Tongue (tissue), 3 donors: ENCODE measurements at places on chromosomes 16 and 17. TPM values are rescaled to one million over a fixed set of nuclear protein-coding genes. Genes with fewer than 3 reads are reported as not detected.

- DNase-seq, result no peak
Measured at GRCh38 chr17:62949036-62949435, 17.0 kb upstream of the TANC2 start.

- no peak for DNase-seq
Measured at GRCh38 chr17:59327121-59327980, 4.1 kb upstream of the YPEL2 start.

GRCh38 chr17:48722201-48722907 is at the start of gene PRAC1:
Gene PRAC1, minus strand, starts transcription at chr17:48722518. Its CDS starts 126 bp downstream, at chr17:48722392.
- no peak for DNase-seq

GRCh38 chr16:3971261-3971660 is 90.7 kb upstream of the CREBBP start:
- no peak for DNase-seq

GRCh38 chr17:82384730-82385481 is 13.3 kb downstream of the UTS2R start:
- peak; percentile 70 for DNase-seq

- DNase-seq, result no peak
Measured at GRCh38 chr16:69423189-69423588, 1.2 kb upstream of the CYB5B start.

- no peak for DNase-seq
Measured at GRCh38 chr16:77739559-77739892, 17.2 kb downstream of the NUDT7 start.

DNA sequence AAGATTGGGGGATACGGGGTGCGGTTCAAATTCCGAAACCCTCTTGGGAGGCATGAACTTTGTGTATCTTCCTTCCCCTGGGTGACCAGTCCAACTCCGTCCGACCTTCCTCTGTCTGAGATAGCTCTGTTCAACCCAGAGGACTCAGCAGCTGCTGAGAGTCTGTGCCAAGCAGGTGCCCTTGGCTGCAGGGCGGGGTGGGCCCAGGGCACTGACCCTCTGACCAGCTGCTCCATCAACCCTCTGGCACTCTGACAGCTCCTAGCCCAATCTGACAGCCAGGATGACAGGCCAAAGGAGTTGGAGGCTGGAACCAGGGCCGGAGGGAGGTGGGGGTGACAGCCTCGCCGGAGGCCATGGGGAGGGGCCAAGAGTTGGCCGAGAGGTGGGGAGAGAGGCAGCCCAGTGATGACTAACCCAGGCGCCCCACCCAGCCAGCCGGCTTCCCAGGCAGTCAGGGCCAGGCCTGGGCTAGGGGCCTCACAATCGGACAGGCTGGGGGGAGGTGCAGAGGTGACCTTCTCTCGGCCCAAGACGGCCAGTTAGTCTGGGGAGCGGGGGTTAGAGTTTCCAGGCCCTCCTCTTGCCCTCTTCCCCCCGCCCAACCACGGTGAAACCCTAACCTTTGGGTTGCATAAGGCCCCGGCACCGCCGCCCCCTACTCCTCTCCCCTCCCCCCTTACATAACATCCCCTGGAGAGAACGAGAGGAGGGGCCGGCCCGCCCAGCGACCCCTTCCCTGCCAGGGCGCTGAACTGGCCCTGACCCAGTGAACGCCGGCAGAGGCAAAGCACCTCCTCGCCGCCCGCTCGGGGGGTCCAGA is 5.0 kb upstream of the TLCD2 start:
- peak; percentile 90 for DNase-seq

DNA sequence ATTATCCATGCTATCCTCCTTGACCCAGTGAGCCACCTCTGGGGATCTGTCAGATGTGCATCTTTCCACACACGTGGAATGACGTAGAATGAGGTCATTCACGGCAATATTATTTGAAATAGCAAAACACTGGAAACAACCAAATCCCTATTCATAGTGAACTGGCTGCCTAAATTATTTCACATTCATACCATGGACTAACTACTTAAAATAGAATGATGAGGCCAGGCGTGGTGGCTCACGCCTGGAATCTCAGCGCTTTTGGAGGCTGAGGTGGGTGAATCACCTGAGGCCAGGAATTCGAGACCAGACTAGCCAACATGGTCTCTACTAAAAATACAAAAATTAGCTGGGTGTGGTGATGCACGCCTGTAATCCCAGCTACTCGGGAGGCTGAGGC is 75.5 kb downstream of the RAP1GAP2 start:
- no peak for DNase-seq

- DNase-seq, result no peak
Measured at GRCh38 chr17:79814974-79815835, 18.3 kb upstream of the CBX8 start.

GRCh38 chr16:57794849-57795430 is 7.4 kb downstream of the KIFC3 start:
- DNase-seq, result no peak

DNA sequence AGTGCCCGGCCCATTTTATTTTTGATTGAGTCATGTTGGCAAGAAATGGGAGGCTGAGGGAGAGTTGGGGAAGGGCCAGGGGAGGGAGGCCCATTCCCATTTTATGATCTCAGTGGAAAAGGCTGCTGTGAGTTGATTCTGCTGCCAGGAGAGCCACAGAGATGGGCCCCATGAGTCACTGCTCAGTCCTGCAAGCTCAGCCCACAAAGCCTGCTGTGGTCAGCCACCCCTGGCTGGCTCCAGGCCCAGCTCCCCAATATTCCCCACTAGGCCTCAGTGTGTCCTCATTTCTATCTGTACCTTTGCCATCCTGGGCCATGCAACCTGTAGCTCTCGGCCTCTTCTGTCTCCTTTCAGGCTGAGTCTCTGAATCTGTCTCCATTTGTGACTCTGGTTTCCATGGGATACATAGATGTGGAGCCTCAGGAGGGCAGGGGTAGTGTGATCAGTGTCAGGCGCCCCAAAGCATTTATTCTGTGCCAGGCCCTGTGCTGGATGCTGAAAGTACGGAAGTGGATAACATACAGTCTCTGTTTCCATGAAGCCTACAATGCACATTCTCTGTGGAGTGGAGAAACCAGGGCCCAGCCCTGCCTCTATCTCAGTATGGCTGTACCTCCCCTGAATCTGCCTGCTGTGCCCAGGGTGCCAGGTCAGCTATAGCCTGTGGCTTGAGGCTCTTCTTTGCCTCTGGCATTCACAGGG is 1.9 kb upstream of the PLEKHG4 start:
- DNase-seq, result no peak

DNA sequence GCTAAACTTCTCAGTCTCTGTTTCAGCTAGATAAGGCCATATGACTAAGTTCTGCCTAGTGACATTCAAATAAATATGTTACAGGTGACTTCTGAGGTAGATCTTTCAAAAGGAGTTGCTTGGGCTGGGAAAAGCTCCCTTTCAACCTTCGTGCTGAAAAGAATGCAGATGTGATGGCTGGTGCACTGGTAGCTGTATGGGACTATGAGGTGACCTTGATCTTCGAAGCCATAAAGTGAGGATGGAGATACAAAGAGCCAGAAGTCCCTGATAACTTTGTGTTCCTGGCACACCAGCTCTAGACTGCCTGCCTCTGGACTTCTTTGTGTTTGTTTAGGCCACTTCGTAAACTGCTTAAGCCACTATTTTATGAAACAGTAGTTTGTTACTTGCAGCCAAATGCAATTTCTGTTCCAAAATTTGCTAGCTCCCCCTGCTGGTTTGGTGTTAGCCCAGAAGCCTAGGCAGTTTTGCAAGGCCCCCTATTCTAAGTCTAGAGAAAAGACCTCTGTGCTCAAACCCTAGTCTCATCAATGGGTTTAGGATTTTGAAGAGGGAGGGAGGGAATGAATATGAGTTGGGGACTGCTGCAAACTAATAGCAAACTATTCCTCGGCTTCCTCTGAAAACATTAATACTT is 23.3 kb upstream of the ERCC4 start:
- no peak for DNase-seq

- DNase-seq, result no peak
Measured at GRCh38 chr16:89491238-89491869, 993 bp upstream of the ANKRD11 start.

DNA sequence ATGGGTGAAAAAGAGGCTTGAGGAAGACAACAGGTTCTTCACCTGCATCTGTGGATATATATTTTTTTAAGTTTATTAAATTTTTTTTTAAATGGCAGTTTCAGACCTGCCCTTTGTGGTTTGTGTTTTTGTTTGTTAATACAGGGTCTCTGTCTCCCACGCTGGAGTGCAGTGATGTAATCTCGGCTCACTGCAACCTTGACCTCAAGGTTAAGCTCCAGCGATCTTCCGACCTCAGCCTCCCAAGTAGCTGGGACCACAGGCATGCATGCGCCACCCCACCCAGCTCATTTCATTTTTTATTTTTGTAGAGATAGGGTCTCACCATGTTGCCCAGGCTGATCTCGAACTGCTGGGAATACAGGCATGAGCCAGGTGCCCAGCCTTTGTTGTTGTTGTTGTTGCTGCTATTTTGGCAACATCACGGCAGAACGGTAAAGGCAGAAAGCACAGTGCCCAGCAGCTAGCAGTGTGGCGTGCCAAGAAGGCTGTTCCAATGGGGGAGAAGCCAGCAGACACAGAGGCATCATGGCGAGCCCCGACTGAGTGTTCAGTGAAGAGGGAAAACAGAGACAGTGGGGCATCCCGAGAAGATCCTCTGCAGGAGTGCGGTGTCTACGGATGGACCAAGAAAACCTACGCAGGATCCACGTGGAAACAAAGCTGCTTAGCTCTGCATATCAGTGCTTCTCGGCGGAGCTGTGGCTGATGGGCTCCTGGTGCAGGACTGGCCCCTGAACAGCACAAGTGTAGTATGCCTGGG is 19.6 kb downstream of the TMC6 start:
- DNase-seq, result no peak

DNA sequence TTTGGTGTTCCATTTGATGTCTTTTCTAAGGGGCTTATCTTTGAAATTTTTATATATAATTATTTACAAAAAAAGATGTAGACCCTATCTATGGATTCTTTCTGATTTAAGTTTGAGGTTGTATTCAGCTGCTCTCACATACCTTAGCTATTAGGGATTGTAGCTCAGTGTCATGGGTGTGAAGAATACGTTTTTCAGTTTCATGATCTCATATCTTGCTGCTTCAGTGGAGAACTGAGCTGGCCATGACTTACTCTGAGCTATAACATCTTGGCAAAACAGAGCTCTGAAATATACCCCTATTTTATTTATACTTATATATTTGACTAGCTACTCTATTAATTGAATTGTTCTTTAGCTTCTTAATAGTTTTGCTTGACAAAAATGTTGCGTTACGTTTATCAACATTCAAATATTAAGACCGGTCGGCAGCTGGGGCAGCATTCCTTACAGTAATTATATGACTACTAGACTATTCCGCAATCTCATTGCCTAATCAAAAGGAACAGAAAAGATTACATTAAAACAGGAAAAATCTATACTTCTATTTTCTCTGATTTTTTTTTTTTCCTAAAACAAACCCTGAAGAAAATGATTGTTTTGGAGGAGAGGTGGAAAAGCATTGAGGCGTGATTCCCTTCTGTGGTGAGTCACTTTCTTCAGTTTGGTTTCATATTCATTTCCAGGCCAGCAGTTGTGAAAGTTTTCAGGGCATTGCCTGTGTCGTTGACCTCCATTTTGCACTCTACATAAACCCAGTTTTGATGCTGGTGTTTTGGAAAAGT is 24.1 kb upstream of the KRT24 start:
- DNase-seq, result no peak

GRCh38 chr16:13992976-13993375 is 73.0 kb downstream of the ERCC4 start:
- no peak for DNase-seq

DNA sequence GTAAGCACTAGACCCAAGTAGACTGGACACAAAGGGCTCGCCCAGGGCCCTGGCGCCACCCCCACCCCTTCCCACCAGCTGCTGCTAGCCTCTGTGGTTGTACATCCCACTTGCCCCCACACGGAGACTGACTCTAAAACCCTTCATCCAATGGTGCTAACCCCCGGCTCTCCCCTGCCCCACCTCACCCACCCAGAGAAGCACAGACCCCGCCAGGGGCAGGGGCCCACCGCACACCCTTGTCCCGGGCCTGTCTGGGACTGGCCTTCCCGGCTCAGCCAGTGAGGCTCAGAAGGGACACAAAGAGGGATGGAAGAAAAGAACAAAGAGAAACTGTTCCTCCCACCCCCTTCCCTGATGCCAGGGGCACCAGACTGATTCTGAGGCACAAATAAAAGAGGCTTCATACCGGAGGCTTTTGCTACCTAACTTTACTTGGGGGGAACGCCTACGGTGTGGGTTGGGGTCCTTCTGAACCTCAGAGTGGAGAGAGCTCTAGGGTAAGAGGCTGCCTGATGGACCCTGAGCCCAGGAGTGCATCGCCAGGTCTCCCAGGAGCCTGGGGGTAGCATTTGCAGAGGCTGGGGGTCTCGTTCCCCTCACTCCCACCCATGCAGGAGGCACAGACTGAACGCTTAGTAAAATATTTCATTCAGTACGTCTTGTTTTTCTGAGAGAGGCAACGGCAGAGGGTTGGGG is 8.2 kb downstream of the CORO6 start:
- no peak for DNase-seq

Gene MEIOB
- total RNA-seq, result 0.62 TPM

Gene CDRT15L2
- total RNA-seq, result not detected

Gene SOST
- total RNA-seq, result not detected

Gene KRTAP9-9
- total RNA-seq, result not detected

Gene TMEM114
- not detected for total RNA-seq

Gene RHBDF1
- total RNA-seq, result 33.0 TPM

Gene TPSG1
- total RNA-seq, result not detected
